Activated CD4-positive, CD25-positive, alpha-beta regulatory T cell treated with anti-CD3 and anti-CD28 coated beads, Interleukin-2, amount 50 U/mL, for 16 hours (primary cell): ENCODE measurements at places on chromosomes 5 and 9.

GRCh38 chr5:77277759-77278158 lies 67.3 kb downstream of the PDE8B start:
- no peak for DNase-seq

DNA sequence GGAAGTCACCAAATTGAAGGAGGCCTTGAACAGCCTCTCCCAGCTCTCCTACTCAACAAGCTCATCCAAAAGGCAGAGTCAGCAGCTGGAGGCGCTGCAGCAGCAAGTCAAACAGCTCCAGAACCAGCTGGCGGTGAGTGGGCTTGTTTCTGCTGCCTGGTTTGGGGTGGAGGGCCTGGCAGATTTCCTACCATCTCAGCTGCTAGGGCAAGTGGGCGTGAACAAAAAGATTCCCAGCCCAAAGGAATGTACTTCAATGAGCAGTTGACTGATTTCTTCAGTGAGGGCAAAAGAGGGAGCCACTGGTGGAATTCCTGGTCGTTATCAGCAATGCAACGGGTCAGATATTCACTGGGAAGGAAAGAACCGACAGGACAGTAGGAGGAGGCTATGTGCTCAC lies 12.6 kb upstream of the TTC23L start:
- no peak for DNase-seq

DNA sequence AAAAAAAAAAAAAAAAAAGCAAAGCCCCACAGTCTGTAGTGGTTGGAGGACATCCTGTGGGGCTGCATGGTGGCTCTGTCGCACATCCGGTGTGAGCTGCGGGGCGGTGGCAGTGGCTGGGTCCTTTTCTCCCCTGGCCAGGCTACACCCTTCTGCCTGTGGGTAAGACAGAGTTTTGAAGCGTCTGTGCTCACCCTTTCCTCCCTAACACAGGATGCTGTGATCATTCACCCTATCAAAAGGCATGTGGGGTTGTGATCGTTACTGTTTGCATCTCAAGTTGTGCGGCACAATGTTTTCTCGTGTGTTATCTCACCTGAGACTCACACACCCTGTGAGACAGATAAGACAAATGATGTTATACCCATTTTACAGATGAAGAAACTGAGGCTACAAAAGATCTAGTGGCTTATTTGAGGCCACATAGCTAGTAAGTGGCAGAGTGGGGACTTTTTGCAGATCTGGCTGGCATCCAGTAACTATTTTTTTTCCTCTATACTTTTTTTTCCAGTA lies 17.5 kb downstream of the IRF1 start:
- peak; percentile 61 for DNase-seq

GRCh38 chr9:129888293-129889121 lies 53.2 kb downstream of the USP20 start:
- peak; percentile 82 for DNase-seq

GRCh38 chr9:37880916-37881479 lies 22.9 kb downstream of the SLC25A51 start:
- DNase-seq = no peak

DNA sequence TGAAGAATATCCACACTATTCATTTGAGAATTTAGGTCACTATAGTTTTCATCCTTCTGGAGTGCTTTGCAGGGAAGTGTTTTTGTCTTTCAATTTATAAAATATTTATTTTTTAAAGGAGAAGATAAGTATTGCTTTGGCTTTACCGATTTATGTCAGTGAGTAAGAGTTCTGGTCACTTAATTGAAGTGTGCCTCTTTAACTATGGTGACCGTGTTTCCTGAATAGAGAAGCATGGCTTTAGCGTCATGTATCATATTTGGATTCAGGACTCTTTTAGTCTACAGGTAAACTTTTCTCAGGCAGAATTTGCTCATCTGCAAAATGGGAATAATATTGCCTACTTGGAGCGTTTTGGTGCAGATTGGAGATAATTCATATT lies 902 bp downstream of the BDP1 start:
- DNase-seq = no peak
